ENCODE measurements at places on chromosomes 2 and 18. TPM values are rescaled to one million over a fixed set of nuclear protein-coding genes. Genes with fewer than 3 reads are reported as not detected.

Gene BUB1
- 11.1 TPM for total RNA-seq

Gene MC5R
- not detected for total RNA-seq

Gene RPE
- 20.0 TPM for total RNA-seq

Gene ABCG5
- total RNA-seq: not detected

Gene NUP35
- 59.4 TPM for total RNA-seq

Gene GALR1
- 0.55 TPM for total RNA-seq

Gene RAB17
- total RNA-seq: 102 TPM

Gene L3MBTL4
- 12.1 TPM for total RNA-seq

Gene ALKAL2
- total RNA-seq: 13.3 TPM

Gene DTYMK
- total RNA-seq: 3.5 TPM

Gene CRYBA2
- not detected for total RNA-seq

Gene RTP5
- 0.43 TPM for total RNA-seq

Gene NR4A2
- total RNA-seq: 7.7 TPM

Gene MDH1B
- not detected for total RNA-seq

Gene ACOXL
- not detected for total RNA-seq

Gene VWC2L
- total RNA-seq: not detected

Gene BMP10
- not detected for total RNA-seq

Gene FBXO15
- total RNA-seq: 31.0 TPM

Gene HAAO
- total RNA-seq: 18.5 TPM

Gene EFEMP1
- 61.2 TPM for total RNA-seq

Gene HOXD1
- 0.18 TPM for total RNA-seq

Gene RMND5A
- total RNA-seq: 46.9 TPM

Gene ERICH2
- not detected for total RNA-seq

Gene UGT1A8
- 7.2 TPM for total RNA-seq

Gene SCN2A
- not detected for total RNA-seq

Gene CFAP53
- not detected for total RNA-seq

Gene SP3
- 90.4 TPM for total RNA-seq

Gene SIGLEC15
- total RNA-seq: not detected

Gene IL1A
- not detected for total RNA-seq

Gene DNAH7
- 48.1 TPM for total RNA-seq

Gene PPP1R1C
- total RNA-seq: 4.0 TPM

Gene DPYSL5
- total RNA-seq: 0.55 TPM

Gene COL4A4
- 1.9 TPM for total RNA-seq

Gene COL6A3
- total RNA-seq: 411 TPM

Gene QPCT
- total RNA-seq: 4.8 TPM

Gene SERPINB10
- total RNA-seq: 0.73 TPM

Gene DSC3
- not detected for total RNA-seq

Gene ASXL2
- total RNA-seq: 26.5 TPM

Gene PDE11A
- 0.55 TPM for total RNA-seq

Gene DCDC2C
- not detected for total RNA-seq

Gene RND3
- 10.3 TPM for total RNA-seq
